Hair follicle dermal papilla cell (primary cell): ENCODE measurements at places on chromosomes 11 and 22. TPM values are rescaled to one million over a fixed set of nuclear protein-coding genes. Genes with fewer than 3 reads are reported as not detected.

The PDGFB gene
- 0.12 and 0.16 TPM in 2 replicates for total RNA-seq

The SYT13 gene
- total RNA-seq: not detected in 2 replicates

The IGLL5 gene
- total RNA-seq: not detected in 2 replicates

The MS4A7 gene
- total RNA-seq: not detected in 2 replicates

The PLAAT4 gene
- 6.6 and 7.1 TPM in 2 replicates for total RNA-seq

The OR52N2 gene
- total RNA-seq: not detected in 2 replicates

The DNAJB7 gene
- total RNA-seq: not detected in 2 replicates

The OR4D5 gene
- total RNA-seq: not detected in 2 replicates

The ANO9 gene
- total RNA-seq: not detected in 2 replicates

The PARVG gene
- total RNA-seq: not detected in 2 replicates

The NPTXR gene
- total RNA-seq: 1.5 and 1.6 TPM in 2 replicates

The PDE3B gene
- 1.7 and 3.6 TPM in 2 replicates for total RNA-seq

The APOL2 gene
- total RNA-seq: 64.3 and 84.6 TPM in 2 replicates

The CCDC89 gene
- total RNA-seq: 2.6 and 3.9 TPM in 2 replicates
